ENCODE measurements at places on chromosomes 7 and 10.
A peak's percentile ranks its signal among the peaks of the same experiment; 100 is the strongest.

- no peak for DNase-seq
Measured at GRCh38 chr7:105106473-105106872, 92.5 kb downstream of the KMT2E start.

DNA sequence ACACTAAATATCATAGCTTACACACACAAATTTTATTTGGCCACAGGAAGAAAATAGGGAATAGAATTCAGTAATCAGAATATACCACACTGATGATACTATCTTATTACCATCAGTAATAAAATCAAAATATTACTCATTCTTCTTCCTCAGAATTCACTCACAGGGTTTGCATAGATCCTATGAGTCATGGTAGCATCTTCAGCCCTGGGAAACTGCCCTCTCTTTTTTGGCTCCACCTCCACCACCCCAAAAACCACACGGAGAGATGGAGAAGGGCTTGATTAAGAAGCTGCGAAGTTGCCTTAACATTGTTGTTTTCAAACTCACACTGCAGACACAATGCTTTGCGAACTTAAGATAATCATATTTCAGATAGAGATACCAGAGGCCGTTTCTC lies 154.1 kb upstream of the AHR start:
- DNase-seq: no peak

DNA sequence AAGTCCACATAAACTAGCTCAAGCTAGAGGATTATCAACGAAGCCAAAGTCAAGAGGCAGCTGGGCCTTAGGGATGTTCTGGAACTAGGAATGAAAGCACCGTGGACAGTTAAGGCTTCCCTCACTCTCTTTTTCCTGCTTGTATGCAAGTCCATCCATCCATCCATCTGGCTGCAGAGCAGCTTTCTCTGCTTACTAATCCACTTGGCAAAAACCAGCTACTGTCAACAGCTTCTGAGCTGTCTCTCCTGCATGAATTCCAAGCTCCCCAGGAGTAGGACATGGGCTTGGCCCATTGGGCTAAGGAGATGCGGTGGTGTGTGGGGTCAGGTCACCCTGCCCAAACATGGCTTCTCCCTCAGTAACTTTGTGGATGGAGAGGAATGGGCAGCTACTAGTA lies 66.2 kb downstream of the NAMPT start:
- DNase-seq: no peak

GRCh38 chr10:132065491-132066105 lies at the start of gene JAKMIP3:
Gene JAKMIP3 (plus strand): TSS chr10:132065946. CDS start chr10:132104809, 38,863 bp downstream.
- DNase-seq: peak; percentile 72

GRCh38 chr10:124632566-124632965 lies 111.6 kb downstream of the FAM53B start:
- no peak for DNase-seq

GRCh38 chr7:118152654-118153053 lies 31.3 kb upstream of the LSM8 start:
- DNase-seq: no peak

DNA sequence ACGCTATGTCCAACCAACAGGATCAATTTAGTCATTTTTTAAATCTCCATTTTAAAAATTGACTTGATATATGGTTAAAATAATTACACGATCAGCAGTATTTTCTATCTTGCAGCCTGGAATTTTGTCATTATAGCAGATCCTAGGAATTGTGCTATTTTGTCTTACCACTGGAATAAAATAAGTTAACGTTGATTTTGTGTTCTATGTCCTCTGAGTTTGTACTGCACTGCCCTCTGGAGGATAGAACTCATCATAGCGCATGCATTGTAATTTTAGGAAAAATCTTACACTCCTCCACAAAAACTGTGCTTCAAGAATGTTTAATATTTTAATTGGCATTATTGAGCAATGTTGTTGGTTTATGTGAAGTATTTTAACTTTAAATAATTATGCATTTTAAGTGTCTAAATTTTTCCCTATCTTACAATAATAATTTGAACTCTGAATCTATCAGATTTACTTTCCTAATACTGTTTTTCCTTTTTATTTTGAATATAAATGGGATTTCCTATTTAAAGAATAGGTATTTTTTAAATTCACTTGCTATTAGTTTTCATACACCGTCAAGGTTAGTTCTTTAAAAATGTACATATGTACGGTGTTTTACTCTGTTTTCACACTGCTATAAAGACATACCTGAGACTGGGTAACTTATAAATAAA lies 220.1 kb downstream of the PPP1R3A start:
- DNase-seq: no peak

DNA sequence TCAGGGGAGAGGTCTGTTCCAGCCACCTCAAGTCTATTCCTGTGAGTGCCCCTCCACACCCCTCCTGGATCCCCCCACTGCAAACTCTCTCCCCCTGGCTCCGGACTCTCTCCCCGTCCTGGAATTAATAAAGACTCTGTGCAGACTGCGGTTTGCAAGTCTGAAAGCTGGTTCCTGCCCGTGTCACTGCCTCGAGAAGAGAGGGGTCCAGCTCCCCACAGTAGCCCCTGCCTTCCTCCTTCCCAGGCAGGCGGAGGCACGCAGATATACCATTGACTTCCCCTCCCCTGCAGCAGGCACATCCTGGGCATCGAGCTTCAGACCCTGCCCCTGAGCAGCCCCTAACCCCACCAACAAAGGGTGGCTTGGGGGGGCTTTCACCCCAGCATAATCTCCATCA lies 2.2 kb upstream of the ELN start:
- DNase-seq: no peak

GRCh38 chr10:48336978-48337599 lies 30.6 kb downstream of the MAPK8 start:
- DNase-seq: no peak

DNA sequence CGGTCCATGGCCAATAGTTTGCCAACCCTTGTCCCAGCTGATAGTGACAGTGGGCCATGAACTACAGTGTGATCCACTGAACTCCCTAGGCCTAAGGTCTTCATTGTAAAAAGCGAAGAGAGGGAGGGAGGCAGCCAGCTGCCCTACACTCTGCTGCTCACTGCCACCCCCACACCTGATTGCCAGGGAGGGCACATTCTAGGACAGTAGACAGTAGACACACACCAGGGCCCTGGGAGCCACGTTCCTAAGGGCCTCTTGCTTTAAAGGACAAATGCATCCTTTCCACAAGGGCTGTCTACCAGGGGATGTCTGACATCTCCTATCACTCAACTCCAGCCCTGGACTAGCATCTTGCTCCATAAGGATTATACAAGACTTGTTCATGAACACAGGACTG lies 122.2 kb downstream of the DLG5 start:
- no peak for DNase-seq

- no peak for DNase-seq
Measured at GRCh38 chr7:92613214-92613613, 23.0 kb upstream of the FAM133B start.

DNA sequence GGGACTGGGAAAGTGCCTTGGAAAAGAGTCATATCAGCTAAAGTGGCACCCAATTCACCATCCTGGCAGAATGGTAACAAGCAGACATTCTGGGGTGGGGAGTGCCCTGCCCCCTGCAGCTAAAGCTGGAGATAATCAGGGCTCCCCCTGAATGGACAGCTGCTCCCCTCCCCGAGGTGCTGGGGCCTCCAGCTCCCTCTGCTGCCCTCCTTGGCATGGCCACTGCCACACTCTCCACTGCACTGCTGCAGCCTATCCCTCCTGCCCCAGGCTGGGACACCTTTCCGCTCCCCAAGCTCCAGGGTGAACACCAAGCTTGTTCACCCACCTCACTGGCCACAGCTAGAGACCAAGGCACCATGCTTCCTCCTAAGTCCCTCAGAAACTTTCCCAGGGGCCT lies 9.8 kb upstream of the PARD3 start:
- no peak for DNase-seq

DNA sequence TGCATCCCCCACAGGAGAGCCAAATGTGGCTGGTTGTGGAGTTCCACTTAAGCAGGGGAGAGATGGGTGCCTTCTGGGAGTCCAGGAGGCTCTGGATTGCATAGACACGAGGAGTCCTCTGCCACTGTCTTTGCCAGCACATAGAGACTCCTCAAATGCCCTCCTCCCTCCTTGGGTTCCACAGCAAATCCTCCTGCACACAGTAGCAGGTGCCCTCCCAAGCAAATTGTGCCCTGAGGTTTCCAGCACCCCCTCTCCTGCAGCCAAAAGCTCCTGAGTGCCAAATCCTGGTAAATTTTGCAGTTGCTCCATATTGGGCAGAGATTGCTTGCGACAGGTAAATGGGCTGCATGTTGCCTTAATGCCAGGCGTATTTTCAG lies 5.8 kb downstream of the EVX1 start:
- no peak for DNase-seq
